ENCODE measurements at places on chromosomes 3 and 15.

GRCh38 chr3:57729334-57730045, 26.6 kb upstream of the SLMAP start:
- DNase-seq = peak; percentile 40

DNA sequence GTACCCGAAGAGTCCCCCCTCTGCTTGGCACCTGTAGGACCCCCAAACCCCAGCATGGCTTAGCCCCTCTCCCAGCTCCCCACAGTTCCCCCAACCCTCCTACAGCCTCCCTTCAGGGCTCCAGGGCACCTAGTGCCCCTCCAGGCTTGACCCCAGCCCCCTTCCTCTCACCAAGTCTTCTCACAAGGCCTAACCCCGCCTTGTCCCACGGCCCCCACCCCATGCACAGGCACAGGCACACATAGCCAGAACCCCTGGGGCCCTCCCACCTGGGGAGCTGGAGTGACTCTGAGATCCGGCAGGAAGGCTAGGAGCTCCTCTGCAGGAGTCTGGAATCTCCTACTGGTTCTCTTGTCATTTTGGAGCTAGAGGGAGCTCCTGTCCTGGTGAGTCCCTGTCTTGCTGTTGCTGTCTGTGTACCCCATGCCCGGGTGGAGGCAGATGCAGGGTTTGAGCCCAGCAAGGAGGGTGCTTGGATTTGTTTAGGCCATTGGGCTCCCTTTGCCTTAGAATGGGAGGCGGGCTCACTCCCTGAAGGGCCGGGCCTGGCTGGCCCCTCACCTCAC, 39.6 kb downstream of the KLF13 start:
- no peak for DNase-seq

- DNase-seq = no peak
Observed at GRCh38 chr3:169857811-169858210, 11.9 kb downstream of the LRRC31 start.

- DNase-seq = no peak
Observed at GRCh38 chr15:69498987-69499386, 46.4 kb downstream of the RPLP1 start.

GRCh38 chr15:58416963-58417362, 14.8 kb upstream of the LIPC start:
- no peak for DNase-seq

- no peak for DNase-seq
Observed at GRCh38 chr3:168061332-168061996, 34.3 kb downstream of the GOLIM4 start.

DNA sequence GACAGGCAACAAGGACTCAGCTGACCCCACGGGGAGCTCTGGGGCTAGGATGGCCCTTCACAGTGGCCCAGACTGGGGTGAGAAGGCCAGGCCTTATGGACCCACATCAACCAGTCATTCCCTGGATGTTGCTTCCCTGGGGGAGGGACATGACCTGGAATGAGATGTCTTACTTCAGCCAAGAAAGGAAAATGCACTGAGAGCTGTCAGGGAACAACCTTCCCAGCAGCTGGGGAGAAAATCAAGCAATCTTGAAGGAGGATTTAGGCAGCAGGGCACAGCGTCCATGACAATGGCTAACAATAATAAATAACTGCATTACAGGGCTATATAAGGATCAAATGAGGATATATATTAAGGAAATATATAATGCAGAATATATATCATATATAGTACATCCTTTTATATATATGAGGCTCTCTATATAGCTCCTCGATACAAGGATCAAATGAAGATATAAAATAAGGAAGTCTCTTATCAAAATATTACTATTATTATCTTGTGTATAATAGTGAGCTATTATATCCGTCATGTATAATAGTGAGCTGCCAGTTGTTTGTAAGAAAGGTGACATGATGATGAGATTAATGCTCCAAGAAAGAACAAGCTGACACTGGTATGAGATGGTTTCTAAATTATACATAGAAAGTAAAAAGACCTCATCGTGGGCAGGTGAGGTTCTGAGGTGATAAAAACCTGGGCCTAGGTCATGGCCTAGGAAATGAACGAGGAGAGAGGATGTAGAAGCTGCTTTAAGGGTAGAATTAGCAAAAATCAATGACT, 117.8 kb upstream of the LIPC start:
- no peak for DNase-seq

- no peak for DNase-seq
Observed at GRCh38 chr3:14434126-14434497, 31.7 kb downstream of the SLC6A6 start.

GRCh38 chr3:42680806-42681205, 4.5 kb upstream of the KLHL40 start:
- no peak for DNase-seq

DNA sequence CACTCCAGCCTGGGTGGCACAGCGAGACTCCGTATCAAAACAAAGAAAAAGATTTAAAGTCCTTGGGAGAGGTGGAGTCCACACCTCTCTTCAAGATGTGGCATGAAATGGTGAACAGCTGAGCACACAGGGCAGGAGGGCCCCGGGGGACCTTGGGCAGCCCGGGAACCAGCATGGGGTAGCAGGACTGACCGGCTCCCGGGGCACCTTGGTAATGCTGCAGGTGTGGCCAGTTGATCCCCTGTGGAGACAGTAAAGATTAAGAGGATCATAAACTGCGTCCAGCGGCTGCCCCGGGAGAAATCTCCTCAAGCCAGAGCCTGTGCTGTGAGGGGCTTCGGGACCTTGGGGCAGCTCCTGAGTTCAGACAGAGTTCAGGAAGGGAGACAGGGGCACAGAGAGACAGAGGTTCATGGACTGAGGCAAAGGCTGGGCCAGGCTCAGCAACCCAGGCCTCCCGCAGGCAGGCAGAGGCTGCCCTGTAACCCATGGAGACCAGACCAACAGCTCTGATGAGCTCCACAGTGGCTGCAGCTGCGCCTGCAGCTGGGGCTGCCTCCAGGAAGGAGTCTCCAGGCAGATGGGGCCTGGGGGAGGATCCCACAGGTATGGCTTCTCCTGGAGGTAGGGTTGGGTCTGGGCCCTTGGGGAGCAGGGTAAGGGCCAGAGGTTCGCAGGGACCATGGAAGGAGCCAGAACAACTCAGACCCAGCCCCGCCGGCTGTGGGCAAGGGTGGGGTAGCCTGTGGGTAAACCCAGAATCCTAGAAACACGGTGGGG, at the start of gene NR2E3:
TSS of gene NR2E3 (plus strand) at position 299 of the 780 bp plus-strand sequence. CDS start at position 489, 190 bp downstream.
- no peak for DNase-seq

DNA sequence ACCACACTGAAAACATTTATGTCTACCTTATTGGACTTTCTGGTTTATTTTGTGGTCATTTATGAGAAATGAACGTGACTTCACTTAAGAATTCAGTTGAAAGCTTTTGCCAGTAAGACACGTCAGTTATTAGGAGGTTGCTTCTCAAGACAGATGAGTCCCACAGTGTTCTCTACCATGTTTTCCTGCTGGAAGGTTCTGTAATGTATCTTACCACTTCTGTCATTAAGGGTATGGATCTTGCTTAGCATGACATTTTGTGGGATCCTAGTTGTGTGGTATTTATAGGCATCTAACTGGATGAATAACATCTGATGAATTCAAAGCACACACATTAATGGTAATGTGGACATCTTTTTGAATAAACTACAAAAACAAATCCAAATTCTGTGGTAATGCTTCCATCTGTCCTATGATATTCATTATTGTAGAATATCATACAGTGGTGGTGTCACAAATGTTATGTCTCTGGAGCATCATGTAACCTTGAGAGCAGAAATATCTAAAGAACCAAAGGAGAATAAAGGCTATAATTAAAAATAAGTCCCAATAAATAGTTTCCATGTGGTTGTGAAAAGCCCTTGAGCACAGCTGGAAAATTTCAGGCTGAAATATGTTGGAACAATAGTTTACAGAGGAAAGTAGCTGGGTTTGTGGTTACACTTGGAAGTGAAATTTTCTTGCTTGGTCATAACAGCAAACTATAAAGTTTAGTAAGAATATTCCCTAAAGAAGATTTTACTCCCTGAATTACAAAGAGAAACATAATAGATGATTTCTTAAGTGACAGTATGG, 61.5 kb downstream of the C3orf38 start:
- no peak for DNase-seq

DNA sequence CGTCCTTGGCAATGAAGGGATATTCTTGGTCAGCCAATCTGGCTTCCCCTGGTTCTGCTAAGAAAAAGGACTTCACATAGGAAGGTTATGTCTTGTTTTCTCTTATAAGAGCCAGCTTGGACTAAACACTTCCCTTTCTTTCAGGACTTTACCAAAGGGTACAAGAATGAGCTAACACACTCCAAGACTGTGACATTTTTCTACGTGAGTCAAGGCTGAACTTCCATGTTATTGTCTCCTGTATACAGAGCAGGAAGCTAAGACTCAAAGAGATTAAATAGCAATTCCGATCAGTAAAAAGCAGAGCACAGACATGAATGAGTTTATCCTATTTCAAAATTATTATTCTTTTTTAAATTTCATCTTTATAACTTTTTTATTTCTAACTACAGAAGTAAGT, 63.3 kb upstream of the STT3B start:
- no peak for DNase-seq

DNA sequence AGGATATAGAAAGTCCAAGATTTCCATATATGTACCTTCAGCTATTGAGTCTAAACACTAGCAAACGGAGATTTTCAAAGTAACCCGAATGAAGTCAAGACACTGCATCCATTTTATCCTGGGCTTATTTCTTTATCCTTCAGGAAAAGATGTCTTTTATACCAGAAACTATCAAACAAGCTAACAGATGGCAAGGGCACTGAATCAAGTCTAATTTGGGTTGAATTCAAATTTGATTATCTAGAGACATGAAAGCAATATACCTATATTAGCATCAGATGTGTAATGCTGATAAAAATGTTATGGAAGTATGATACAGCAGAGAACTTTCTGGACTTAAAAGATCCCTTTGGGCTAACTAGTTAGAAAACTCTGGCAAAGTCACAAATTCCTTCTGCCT, 138.3 kb upstream of the TSPAN3 start:
- no peak for DNase-seq

DNA sequence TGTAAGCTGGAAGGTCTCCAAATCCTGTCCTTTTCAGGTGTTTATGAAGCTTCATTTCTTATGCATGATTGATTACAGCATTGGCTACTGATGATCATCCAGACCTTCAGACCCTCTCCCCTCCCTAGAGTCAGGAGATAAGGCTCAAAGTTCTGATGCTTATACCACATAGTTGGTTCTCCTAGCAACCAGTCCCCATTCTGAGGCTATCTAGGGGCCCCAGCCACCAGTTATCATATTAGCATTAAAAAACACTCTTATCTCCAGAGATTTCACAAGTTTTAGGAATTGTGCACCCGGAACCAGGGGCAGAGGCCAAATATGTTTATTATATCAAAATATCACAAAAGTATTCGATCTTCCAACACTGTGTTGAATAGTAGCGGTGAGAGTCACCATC, 953.1 kb downstream of the FHIT start:
- DNase-seq = no peak

- no peak for DNase-seq
Observed at GRCh38 chr3:61924090-61924735, 362.8 kb downstream of the PTPRG start.

DNA sequence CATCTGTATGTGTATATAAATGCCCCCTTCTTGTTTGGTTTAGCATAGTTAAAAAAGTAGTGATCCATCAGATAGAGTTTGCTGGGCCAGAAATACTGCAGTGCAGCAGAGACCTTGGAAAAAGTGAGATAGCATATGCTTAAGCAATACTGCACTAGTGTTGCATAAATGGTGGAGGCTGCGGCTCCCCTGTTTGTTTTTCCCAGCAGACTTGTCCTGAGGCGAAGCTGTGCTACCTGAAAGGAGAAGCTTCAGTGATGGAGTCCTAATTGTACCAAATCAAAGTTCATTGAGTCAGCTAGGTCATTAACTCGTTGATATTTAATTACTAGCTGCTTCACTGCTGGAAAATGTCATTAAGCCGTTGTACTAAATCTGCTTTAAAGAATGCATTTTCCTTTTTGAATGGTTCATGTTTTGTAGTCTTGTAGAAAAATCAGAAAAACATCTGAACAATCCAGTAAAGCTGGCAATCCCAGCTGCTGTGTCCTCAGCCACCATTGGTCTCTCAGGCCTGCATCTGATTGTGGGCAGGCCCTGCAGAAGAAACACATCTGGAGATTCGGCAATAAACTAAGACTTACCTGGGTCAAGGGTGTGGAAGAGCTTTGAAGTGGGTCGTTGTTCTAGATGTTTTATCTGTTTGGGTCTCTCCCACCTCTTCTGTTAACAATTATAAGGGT, 169.6 kb downstream of the B3GALNT1 start:
- DNase-seq = no peak

DNA sequence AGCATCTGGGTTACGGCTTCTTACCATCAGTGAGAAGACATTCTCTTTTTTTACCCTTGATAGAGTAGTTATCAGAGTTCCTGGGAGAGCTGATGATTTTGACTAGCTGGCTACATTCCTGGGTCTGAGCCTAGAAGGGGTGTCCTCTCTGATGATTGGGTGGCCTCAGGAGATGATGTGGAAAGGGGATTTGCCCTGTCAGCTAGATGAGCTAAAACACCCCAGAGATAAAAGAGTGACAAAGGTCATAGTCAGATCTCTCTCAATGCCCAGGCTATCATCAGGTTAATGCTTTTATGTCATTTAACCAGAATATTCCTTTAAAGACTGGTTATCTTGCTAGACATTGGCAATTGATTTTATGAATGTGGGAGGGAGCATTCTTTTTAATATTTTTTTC, 130.2 kb downstream of the KCNAB1 start:
- DNase-seq = no peak

- no peak for DNase-seq
Observed at GRCh38 chr15:52020221-52021085, 1.4 kb downstream of the MAPK6 start.

DNA sequence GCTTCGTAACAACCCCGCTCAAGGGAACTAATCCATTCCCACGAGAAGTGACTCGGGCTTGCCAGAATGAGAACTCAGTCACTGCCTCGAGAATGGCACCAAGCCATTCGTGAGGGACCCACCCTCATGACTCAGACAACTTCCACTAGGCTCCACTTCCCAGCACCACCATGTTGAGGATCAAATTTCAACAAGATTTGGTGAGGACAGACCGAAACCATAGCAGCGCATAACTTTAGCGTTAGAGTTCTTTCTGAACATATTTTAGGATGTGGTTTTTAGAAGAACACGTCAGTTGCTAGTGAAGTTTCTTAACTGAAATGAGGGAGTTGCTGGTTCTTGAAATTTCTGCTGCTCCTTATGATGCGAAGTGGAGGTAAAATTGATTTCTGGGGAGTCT, 13.5 kb downstream of the PTPRG start:
- peak; percentile 88 for DNase-seq

DNA sequence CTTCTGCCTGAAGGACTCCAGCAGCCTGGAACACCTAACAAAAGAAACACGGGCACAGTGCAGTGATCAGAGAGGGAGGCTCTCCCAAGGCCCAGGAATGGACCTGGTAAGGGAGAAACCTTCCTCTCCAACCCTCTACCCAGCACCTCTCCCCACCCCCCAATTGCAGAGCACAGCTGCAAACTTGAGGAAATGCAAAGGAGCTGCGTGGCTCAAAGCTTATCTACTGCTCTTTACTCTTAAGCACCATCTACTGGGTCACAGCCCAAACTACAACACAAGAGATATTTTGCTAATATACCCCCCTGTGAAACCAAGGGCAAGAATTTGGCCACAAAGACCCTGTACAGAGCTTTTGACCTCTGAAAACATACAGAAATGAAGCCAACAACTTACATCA, 328.3 kb downstream of the OXSM start:
- DNase-seq = no peak

GRCh38 chr3:94431876-94432570, 369.2 kb downstream of the NSUN3 start:
- DNase-seq = no peak

GRCh38 chr3:49745986-49746385, 22.2 kb upstream of the GMPPB start:
- DNase-seq = no peak

GRCh38 chr3:105260385-105260784, 106.3 kb upstream of the ALCAM start:
- no peak for DNase-seq

- no peak for DNase-seq
Observed at GRCh38 chr3:30353711-30354467, 252.5 kb upstream of the TGFBR2 start.

All from AG04449 (cell line).